Pulmonary artery endothelial cell (primary cell): ENCODE measurements at places on chromosomes 11 and 22. TPM values are rescaled to one million over a fixed set of nuclear protein-coding genes. Genes with fewer than 3 reads are reported as not detected.

Gene LRP4
- total RNA-seq, result 0.53 and 1.9 TPM in 2 replicates

Gene ALDH3B1
- 0.74 and 1.3 TPM in 2 replicates for total RNA-seq

Gene MRGPRX4
- total RNA-seq, result not detected in 2 replicates

Gene CDON
- total RNA-seq, result 1.4 and 1.8 TPM in 2 replicates

Gene MGAT3
- total RNA-seq, result not detected in 2 replicates

Gene CHRM4
- 0.18 and 0.59 TPM in 2 replicates for total RNA-seq

Gene GAS2
- 0.53 and 0.88 TPM in 2 replicates for total RNA-seq

Gene CBX6
- total RNA-seq, result 42.1 and 46.1 TPM in 2 replicates

Gene CD3E
- not detected in 2 replicates for total RNA-seq

GRCh38 chr11:61187505-61188130 is 15.7 kb upstream of the PGA3 start:
- peak; percentile 51 for DNase-seq

- no peak for DNase-seq
Measured at GRCh38 chr11:69840371-69841169, 21.4 kb upstream of the FGF3 start.

GRCh38 chr11:75330291-75330690 is 21.2 kb downstream of the ARRB1 start:
- no peak for DNase-seq

DNA sequence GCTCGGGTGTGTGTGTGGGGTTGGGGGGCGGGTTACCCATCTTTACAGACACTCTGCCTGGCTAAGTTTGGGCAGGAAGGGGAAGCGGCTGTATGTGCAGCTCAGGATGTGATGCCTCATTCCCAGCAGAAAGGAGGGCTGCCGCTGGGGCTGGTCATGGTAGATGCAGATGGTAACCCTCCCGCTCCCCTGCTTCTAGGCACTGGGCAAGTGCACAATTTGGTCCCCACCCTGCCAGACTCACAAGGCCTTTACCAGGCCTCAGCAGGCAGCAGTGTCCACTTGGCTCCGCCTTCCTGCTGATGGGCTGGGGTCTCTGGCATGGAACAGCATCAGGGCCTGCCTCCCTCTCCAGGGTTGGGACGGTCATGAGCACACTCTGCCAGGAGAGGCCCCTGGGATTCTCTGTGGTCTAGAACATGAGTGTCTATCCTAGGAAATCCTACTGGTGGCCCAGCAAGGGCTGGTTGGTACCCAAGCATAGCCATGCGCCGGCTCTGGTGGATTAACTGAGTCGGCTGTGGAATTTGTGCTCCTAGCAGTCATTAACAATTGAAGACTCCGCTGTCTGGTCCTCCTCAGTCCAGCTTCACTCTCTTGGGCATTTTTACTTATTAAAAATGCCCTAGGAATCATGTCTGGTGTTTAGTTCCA is 4.2 kb downstream of the LMO1 start:
- no peak for DNase-seq

- DNase-seq, result no peak
Measured at GRCh38 chr11:61874853-61875252, 16.5 kb downstream of the FADS3 start.

DNA sequence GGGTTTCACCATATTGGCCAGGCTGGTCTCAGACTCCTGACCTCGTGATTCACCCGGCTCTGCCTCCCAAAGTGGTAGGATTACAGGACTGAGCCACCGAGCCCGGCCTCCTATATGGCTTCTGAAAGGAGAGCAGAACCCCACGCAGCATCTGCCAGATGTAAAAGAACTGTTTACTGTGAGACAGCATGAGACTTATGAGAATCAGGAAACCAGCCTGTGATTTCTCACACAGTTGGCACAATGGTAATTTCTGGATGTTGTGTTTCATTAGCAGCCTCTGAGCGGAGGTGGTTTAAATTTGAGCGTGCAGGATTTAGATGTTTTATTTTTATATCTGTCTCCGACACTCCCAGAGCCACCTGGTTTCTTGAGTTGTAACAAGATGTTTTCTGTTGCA is 33.8 kb downstream of the CEP164 start:
- DNase-seq, result no peak

GRCh38 chr22:29654882-29655281 is 51.4 kb downstream of the NF2 start:
- no peak for DNase-seq

- no peak for DNase-seq
Measured at GRCh38 chr11:2992997-2993325, 832 bp upstream of the NAP1L4 start.

DNA sequence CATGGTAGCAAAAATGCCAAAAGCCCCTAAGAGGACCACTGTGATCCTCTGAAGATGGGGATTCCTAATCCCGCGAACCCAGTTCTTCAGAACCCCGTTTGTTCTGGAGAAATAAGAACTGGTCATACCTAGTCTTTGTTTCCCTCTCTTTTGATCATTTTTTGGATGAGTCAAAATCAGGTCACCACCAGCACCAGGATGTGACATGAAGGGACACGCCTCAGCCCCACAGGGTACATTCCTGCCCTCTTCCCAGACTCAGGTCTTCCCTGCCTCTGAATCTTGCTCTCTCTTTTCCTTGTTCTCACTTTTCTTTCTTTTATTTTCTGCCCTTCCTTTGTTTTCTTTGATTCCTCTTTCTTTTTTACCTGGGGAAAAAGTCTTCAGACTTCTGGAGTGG is 14.6 kb upstream of the ANO1 start:
- no peak for DNase-seq

- DNase-seq, result no peak
Measured at GRCh38 chr11:9570313-9571025, 3.0 kb upstream of the WEE1 start.

DNA sequence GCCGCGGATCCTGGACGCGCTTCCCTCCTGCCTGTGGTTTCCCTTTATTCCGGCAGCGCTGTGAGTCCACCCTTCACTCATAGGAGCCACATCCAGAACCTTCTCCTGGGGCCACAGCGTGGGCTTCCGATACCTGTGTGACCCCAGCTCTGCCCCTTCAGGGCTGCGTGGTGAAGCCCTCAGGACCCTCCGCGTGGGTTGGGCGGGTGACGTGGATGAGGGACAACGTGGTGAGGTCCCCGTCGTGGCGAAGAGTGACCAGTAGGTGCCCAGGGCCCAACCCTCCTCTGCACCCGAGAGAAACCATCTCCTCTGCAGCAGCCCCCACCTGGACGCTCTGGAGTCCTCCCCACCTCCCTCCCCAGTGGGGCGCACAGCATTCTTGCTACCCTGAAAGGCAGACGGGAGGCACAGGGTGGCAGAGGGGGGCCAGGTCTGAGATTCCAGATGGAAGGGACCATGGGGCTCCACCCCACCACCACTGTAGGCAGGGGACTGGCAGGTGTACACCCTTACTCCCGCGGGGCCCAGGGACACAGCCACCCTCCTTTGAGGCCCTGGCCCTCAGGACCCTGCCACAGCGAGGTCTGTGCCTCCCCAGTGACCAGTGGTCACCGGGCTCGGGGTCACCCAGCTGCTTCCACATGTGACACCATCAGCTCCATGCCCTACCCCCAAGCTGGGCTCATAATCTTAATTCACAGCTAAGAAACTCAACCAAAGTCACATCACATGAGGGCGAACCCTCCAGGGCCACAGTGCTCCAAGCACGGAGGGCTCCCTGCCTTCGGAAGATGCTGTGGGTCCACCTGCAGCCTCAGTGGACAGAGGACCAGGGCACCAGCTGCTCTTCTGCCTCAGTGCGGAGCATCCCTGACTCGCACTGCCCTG is 3.4 kb upstream of the ZBED4 start:
- no peak for DNase-seq

DNA sequence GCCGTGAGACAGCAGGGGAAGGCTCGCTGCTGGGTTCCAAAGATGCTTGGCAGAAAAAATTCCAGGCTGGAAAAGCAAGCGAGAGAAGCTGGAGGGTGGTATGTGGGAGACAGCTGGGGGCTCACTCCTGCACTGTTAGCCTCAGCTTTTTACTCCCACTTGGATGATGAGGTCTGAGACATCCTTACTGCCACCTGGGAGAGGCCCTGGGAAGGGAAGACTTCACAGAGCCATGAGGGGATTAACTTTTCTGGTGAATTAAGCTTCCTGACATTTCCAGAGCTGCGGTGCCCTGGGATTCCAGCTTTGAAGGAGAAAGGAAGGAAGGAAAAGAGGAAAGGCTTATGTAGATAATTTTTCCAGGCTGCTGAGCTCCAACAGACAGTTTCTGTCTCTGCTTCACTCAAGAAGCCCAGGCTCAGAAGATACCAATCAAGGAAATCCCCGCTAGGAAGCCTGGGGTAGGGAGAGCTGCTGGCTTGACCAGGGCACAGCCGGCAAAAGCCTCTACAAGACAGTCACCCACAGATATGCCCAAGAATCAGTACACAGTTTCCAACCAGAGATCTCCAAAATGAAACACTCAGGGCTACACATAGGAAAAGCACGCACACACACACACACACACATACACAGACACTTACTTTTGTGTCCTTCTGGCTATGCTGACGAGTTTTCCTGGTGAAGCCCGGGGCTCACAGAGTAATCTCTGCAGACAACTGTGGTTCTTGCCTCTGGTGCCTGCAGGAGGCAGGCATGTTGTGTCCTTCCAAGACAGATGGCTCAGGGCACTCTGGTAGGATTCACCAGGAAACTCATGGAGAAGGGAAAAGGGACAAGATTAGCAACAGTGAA is 907 bp downstream of the MCHR1 start:
- DNase-seq, result no peak

- DNase-seq, result no peak
Measured at GRCh38 chr11:30451167-30451566, 128.3 kb downstream of the ARL14EP start.

- DNase-seq, result no peak
Measured at GRCh38 chr11:82465481-82465880, 268.2 kb downstream of the FAM181B start.

DNA sequence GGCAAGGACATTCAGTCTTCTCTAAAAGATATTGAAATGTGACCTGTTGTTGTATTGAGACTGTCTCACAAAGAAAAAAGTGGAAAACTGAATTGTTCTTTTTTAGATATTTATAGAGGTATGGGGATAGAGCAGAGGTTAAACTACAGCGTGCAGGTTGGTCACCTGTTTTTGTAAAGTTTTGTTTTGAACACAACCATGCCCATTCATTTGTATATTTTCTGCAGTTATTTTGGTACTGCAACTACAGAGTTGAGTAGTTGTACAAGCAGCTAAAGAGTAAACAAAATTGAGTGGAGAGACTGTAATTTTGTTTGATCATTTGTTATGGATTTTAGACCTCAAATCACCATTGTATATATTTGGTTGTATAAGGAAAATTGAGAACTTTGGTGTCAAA is 11.3 kb downstream of the EED start:
- no peak for DNase-seq

DNA sequence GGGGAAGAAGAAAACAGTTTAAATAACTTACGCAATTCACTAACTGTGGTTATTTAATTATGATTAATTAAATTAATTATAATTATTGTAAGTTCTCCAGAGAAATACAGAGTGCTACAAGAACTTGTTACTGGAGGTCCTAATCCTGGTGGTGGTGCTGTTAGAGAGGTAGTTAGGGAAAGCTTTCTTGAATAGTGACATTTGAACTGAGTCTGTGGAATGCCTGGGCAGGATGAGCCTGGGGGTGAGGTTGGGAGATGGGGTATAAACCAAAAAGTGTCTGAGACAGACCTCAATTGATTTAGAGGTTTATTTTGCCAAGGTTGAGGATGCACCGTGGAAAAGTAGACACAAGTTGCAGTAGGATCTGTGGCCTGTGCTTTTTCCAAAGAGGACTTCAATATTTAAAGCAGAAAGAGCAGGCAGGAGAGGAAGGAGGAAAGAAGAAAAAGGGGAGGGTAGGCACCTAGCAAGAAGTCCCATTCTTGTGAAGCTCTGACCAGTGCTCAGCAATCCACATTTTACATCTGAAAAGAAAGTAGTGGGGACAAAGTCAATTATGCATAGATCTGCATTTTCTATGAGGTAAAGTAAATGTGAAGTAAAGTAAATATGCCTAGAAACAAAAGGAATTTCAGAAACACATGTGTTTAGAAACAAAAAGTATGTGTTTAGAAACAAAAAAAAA is 4.4 kb upstream of the ZNF202 start:
- no peak for DNase-seq

DNA sequence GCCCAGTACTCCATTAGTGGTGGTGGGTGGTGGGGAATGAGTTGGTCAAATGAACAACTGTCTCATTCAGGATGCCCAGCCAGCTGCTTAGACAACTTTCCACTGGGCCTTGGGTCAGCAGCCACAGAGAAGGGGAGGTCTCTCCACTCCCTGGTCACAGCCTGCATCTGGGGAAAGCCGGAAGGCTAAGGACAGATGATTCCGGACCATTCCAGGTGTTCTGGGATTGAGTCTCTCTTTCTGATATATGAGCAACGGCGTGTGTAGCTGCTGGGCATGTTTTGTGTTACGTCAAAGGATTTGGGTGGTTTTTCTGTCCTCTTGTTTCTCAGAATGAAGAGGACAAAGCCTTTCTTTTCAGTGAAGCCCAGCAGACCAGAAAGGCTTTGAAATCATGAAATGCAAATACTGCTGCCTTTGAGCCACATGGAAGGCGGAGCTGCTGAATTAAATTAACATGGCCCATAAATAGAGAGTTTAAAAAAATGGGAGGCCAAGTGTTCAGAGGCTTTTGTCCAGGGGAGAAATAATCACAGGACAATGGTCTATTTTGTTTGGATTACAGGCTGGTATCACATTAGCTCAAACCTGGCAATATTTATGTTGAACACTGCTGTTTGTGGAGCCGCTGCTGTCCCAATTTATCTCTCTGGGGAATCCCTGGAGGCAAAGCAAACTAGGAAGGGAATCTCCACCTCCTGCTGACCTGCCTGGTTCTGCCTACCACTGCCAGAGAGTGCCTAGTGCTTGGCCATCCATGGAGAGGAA is 234.4 kb upstream of the E2F8 start:
- DNase-seq, result no peak

GRCh38 chr11:93444617-93445073 is 98.5 kb downstream of the SMCO4 start:
- no peak for DNase-seq

GRCh38 chr11:14347991-14348390 is 11.0 kb downstream of the RRAS2 start:
- DNase-seq, result no peak

- DNase-seq, result peak; percentile 80
Measured at GRCh38 chr11:58577555-58578135, 1.2 kb upstream of the ZFP91 start.

- DNase-seq, result no peak
Measured at GRCh38 chr22:38180841-38181452, 683 bp downstream of the PLA2G6 start.

- DNase-seq, result no peak
Measured at GRCh38 chr11:134176284-134176683, 47.5 kb downstream of the NCAPD3 start.

DNA sequence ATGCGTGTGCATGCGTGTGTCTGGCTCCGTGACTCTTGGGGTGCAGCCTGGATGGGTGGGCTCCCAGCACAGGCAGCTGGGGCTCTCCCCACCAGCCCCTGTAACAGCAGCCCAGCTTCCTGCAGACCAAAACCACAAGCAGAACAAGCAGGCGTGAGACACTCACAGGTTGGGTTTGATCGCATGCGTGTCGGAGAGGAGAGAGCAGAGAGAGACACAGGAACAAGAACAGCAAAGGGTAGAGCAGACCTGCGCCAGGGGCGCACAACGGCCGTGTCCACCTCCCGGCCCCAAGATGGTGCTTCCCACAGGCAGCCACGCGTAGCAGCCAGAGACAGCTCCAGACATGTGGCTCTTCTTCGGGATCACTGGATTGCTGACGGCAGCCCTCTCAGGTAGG is at the start of gene CD6:
TSS of gene CD6 (plus strand) at position 161 of the 400 bp plus-strand sequence. CDS start at position 347, 186 bp downstream.
- no peak for DNase-seq
